SHP77 (cell line): ENCODE measurements at places on chromosomes 13 and 19.

DNA sequence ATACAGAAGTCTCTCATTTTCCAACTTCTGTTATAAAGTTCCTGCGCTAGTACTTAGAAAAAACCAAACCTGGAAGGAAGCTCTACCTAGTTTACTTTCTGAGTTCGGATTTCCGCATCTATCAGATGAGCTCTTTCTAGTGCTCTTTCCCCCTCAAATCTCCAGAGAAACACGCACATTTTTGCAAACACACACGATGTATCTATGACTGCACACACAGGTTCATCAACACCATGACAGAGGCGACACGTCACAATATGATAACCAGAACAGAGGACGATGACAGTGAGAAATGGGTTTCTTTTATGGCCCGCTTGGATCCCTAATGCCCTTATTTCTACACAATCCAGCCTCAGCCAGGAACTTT, 629 bp upstream of the LRRC63 start:
- no peak for DNase-seq

DNA sequence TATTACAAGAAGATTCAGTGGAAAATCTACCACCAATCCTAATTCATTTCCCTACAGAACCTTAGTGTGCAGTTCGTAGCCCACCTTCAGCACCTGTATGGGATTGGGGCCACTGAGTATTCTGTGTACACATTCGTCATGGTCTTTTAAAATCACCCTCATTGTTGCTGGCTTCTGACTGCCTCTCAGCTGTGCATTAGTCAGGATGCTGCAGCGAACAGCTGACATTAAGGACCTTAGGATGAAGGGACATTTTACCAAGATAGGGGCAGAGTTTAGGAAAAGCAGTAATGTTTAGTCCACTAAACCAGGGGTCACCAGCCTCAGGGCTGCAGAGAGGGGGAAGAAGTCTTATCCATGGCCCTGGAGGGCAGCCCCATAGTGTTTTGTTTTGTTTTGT, 176.5 kb downstream of the COL4A1 start:
- peak; percentile 30 for DNase-seq

DNA sequence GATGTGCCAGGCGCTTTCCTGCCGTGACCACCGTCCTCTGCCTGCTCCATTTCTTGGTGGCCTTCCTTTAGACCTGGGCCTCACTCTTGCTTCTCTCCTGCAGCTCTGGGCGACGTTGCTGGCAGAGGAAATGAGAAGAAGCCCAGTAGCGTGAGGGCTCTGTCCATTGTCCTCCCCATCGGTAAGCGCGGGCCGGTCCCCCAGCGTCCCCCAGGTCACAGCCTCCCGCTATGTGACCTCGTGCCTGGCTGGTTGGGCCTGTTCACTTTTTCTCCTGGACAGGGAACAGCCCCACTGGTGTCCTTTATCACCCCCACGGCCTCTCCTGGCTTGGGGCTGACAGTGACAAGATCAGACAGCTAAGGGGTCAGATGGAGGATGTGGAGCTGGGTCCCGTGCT, 27.7 kb downstream of the SPC24 start:
- DNase-seq, result no peak

GRCh38 chr13:30739761-30740642, 4.7 kb downstream of the ALOX5AP start:
- DNase-seq, result no peak

DNA sequence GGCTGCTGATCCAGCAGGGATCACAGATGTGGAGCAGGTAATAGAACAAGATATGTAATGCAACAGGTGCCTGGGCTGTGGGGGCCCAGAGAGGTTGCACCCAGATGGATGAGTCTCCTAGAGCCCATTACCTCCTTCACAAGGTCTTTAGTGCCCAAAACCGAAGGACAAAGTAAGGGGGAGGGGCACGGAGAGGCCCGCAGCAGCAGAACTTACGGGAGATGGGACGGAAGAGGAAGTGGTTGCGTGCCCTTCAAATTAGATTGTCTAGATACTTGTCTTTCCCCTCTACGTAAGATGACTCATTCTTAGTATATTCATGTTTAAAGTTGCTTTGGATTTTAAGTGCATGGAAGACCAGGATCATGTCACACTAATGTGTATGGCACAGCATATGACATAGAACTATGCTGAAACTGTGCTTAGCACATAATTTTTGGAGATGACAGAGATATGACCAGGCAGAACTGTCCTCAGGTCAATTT, 5.7 kb upstream of the MRPS31 start:
- no peak for DNase-seq

DNA sequence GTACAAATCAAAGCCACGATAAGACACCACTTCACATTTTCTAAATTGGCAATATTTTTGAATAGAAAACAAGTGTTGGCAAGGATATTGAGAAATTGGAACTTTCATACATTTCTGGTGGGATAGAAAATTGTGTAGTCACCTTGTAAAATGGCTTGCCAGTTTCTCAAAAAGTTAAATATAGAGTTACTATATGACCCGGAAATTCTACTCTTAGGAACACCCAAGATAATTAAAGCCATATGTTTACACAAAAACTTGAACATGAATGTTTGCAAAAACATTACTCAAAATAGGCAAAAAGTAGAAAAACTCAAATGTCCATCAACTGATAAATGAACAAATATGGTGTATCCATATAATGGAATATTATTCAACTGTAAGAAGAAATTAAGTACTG, 552.5 kb downstream of the TBC1D4 start:
- no peak for DNase-seq

DNA sequence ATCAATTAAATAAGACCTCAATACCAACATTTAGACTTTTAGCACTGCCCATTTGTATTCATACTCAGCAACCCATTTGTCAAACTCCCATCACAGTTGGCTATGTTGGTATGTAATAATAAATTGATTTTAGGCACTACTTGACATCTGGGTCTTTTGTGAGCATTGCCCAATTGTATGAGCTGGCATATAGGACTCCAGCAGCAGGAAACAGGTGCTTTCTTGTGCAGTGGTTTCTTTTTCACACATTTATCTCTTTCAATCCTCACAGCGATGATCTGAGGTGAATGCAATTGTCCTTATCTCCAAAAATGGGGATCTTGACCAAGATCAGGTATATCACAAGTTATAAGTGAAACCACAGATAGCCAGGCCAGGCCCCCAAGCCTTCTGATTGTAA, 96.9 kb upstream of the OXGR1 start:
- no peak for DNase-seq

DNA sequence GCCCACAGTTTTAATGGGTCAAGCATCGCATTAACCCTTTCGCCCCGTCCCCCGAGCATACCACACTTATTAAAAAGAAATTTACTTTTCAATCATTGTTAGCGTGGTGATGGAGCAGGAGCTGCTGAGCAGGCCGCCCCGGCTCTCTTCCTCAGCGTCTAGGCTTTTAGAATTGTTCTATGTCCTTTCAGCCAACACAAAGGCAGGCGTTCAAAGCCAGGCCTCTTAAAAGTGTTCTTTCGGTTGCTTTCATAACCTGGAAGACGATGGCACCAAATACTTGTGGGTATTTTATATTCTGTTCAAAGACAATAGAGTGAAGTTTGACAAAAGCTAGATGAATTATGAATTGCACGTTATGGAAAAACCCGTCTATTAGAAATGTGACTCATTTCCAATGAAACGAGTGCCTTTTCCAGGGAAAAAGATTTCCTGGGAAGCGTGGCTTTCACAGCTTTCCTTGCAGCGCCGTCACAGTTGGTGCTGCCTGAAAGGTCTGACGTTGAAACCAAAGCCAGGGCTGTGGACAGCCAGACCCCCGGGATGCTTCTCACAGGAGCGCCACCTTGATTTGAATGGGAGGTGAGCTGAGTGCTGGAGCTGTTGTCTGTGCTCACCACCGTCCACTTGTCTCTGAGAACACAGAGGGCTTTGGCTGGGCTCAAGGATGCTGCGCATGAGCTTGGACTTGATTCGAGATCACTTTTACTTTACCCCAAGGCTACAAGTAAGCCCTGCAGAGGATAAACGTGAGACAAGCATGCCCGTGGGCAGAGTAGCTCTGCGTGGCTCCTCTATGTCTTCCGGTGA, 78.8 kb downstream of the SOX1 start:
- DNase-seq, result no peak

GRCh38 chr19:43455321-43456113, 9.9 kb downstream of the LYPD3 start:
- DNase-seq, result no peak
